ENCODE measurements at places on chromosomes 4 and X.

DNA sequence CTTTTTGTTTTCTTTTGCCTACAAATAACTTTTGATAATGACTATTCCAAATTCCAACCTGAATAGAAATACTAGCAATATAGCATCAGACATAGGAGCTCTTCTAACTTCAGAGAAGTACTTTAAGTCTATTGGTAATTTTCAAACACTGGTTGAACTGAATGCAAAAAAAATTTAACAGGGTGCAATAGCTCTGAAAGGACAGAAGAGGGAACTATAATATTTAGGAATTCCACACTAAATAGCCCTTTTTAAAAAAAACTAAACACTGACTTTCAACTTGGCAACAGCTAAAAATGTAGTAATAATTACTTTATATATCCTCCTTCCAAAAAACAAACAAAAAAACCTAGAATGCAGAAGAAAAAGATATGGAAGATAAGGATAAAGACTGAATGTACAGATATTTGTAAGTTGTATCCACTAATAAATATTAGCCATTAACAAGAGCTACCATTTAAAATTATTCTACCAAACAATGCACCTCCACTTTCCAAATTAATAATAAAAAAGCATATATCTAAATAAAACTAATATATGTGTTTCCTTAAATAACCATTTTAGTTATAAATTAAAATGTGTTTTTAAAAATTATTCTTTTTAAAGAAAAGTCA lies 81.4 kb downstream of the FBXW7 start:
- DNase-seq: peak; percentile 12

- no peak for DNase-seq
These were observed 387.9 kb upstream of the RPS6KA3 start for GRCh38 chrX:20654596-20655106.

DNA sequence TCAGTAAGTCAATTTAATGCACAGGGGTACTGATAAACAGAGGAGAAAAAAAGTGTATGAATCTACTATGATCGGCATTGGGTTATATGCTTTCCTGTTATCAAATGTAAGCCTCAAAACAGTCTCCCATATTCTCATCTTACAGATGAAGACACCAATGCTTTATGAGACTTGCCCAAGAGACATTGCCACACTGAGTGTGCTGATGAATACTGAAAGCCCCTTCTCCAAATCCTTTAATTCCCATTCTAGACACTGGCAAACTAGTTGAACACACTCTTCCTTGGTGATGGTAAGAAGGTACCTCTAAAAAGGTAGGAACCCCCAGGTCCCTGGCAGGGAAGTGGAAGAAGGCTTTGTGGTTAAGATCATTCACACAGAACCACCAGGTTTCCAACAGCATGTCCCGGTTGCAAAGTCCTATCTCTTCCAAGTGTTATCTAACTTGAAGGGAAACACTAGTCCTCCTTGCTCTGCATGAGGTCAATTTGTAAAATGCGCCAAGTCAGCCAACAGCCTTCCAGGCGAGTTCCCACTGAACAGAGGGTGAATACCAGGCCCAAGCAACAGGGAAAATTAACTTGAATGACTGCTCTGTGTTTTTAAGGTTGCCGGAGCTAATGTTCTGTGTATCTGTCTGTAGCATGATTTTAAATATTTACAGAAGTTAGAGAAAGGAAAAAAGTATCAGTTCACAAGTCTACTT lies 5.1 kb downstream of the SETD7 start:
- no peak for DNase-seq

DNA sequence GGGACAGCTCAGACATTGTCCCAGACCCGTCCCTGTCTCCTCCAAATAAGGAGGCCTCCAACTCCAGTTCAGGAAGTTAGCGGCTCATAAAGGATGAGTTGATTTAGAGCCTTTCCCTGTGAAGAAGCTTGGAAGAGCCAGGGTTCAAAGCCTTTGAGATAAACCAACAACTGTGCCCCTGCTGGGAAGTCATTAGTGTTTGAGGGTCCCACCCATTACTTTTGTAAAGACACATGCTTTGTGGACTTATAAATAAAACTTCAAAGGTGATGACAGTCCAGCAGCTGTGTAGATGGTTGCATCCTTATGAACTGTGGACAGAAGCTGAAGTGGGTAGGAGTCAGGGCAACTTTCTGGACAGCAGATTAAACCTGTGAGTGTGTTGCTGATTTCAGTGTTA lies 86.0 kb upstream of the PGRMC2 start:
- no peak for DNase-seq

DNA sequence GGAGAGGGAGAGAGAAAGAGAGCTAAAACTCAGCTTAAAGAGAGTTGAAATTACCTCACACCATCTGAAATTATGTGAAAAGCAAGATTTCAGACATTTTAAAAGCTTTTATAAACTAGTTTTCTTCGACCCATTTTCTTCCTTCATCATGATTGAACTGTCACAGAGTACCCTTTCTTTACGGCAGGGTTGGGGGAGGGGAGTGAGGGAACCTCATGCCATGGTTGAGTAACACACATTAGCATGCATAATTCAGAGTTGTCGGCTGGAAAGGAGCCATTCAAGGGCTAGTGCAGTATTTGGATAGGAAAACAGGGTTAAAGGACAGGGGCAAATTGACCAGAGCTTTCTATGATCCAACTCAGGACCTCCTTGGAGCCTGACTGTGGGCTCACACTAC lies 46.2 kb downstream of the PCDH19 start:
- no peak for DNase-seq

DNA sequence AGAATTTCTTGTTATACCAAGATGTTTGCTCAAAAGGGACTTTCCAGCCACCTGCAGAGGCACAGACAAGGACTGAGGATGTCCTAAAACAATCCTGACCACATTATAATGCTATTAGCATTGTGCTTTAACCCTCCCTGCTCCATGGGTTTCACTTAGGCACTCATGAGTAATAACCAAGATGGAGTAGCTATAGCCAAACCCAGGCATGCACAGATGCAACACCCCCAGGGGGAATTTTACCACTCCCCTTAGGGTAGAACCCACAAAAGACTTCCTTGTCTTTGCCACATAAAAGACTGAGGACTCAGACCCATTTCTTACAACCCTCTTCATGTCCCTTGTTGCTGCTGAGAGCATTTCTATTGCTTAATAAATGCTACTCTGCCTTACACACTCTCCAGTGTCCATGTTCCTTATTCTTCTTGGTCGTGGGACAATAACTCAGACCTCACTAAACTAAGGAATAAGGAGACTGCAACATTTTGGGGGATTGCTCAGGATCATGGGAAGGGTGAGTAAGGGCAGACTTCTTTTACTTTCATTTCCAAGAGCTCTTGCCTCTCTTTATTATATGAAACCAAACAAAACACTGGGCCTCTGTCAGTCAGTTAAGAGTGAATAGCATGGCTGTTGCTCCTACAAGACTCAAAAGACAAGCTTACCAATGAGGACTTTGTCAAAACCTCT lies 103.5 kb downstream of the TECRL start:
- DNase-seq: no peak

DNA sequence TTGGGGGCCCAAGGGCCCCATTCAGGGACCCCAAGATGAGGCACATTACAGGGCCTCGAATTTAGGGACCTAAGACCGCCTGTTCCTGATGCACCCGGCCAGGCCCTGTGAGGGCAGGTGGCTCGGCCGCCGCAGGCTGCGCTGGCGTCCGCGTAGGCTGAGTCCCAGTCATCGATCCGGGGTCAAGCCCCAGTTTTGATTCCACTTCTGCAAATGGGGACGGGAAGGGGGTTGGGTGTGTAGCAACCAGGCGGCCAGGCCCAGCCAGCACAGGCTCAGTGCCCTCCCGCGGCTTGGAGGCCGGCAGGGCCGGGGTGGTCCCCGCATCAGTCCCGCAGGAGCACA lies 327 bp downstream of the PNPLA4 start:
- DNase-seq: no peak

DNA sequence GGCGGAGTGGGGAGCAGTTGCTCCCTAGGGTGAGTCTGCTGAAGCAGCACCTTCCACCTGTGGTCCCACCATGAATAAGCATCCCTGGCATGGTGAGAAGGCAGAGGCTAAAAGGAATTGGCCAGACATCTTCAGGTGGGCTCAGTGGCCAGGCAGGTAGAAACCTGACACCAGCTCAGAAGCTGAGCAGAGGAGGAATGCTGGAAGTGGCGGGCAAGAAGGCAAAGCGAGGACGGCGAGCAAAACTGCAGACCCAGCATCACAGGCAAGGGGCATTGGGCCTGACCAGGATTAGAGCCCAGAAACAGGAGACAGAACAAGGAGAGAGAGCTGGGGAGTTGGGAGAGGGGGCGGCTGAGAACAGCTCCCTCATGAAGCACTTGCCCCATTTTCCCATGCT lies 25.3 kb downstream of the TSC22D3 start:
- DNase-seq: no peak

- no peak for DNase-seq
These were observed 133.9 kb downstream of the CBR4 start for GRCh38 chr4:168876106-168876505.

DNA sequence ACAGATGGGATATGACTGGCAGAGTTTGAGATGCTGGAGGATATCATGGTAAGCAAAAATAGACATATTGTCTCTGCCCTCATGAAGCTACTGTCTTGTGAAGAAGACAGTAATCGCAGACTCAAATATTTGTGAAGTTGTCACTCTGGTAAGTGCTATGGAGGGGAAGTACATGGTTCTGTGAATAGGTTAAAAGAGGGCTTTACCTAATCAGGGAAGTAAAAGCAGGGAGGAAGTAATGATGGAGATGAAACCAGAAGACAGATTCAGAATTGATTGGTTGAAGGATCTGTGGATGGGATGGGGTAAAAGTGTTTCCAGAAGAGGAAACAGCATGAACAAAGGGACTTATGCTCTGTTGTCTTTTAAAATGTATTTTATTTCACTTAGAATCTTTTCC lies 19.3 kb upstream of the MAGED1 start:
- no peak for DNase-seq

DNA sequence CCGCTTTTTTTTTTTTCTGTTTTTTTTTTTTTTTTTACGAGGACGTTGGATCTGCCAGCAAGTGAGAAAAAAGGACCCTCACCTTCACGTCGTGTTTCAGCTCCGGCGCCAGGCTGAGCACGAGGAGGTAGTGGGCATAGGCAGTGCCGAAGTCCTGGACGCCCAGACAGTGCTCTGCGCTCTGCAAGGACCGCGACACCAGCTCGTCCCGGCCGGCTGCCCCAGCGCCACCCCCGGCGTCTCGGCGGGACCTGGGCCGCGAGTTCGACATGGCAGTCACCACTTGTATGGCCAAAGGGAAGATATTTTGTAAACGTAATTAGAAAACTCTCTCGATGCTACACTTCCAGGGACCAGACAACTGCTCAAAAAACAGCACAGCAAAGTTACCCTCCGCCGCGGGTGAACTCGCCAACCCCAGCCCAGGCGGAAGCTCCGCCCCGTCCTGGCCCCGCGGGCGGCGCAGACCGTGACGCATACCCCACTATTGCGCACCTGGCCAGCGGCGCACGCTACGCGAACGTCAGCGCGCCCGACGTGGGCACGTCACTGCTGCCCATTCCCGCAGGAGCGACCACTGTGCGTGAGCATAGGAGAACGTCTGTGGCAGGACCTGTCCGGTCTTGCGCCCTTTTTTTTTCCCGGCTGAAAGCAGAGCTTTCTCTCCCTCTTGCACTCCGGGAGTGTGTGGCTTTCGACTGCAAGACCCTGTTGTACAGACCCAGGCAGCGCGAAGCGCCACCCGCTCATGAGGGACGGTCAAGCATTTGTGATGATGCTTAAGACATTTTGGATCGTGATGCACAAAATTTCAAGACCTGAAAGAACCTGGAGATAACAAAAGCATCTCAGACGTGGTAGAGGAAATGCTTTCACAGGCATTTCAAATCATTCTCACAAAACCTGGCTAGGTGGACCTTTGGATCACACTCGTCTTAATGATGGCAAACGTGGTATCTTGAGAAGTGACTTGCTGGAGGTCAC lies at the start of gene PRMT9:
Gene PRMT9 (minus strand): TSS at position 447 of the 984 bp plus-strand sequence. CDS start 176 bp downstream, at position 271.
- DNase-seq: peak; percentile 82

DNA sequence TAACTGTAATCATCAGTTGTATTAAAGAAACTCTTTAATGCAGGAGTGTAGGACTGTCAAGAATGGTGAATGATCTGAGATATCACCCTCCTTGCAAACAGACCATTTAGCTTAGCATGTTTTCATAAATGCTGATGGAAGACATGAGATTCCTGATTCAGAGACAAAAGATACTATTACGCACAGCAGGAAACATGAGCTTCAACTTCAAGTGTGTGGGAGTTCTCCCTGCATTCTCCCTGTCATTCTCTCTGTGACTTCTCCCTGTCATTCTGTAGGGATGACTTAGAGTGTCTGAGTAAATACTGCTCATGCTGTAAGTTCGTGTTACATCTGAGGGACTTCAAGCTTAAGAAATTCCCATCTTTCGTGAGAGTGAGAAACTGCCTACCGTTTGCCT lies 866.0 kb upstream of the PRKX start:
- no peak for DNase-seq

DNA sequence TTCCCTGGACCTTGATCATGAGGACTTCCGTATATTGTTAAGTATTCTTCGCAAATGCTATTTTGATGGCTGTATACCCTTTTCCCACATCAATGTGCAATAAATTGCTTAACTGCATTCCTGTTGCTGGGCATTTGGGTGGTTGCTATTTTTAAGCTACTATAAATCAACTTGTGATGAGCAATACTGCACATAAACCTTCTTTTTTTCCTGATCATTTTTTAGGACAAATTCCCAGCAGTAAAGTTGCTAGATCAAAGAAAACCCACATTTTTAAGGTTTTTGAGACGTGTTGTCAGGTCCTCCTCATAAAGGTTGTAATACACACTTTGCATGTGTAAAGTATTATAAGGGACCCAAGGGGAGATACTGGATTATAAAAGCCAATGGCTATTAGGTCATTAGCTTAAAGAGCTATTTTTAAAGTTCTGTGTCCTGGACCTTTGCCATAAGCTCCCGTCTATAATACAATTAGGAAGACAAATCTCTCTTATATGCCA lies 35.6 kb downstream of the LIMCH1 start:
- DNase-seq: no peak

- DNase-seq: no peak
These were observed 163.6 kb downstream of the ZNF674 start for GRCh38 chrX:46381630-46382029.

All from CD4-positive, alpha-beta memory T cell (primary cell).